Renal cortex interstitium (tissue), 15 donors: ENCODE measurements at places on chromosomes 6 and 20.
A peak's percentile ranks its signal among the peaks of the same experiment; 100 is the strongest.

- DNase-seq = no peak
Observed at GRCh38 chr6:3323696-3324261, 65.0 kb downstream of the PSMG4 start.

GRCh38 chr20:59789686-59790085, 143.8 kb downstream of the SYCP2 start:
- DNase-seq = no peak

DNA sequence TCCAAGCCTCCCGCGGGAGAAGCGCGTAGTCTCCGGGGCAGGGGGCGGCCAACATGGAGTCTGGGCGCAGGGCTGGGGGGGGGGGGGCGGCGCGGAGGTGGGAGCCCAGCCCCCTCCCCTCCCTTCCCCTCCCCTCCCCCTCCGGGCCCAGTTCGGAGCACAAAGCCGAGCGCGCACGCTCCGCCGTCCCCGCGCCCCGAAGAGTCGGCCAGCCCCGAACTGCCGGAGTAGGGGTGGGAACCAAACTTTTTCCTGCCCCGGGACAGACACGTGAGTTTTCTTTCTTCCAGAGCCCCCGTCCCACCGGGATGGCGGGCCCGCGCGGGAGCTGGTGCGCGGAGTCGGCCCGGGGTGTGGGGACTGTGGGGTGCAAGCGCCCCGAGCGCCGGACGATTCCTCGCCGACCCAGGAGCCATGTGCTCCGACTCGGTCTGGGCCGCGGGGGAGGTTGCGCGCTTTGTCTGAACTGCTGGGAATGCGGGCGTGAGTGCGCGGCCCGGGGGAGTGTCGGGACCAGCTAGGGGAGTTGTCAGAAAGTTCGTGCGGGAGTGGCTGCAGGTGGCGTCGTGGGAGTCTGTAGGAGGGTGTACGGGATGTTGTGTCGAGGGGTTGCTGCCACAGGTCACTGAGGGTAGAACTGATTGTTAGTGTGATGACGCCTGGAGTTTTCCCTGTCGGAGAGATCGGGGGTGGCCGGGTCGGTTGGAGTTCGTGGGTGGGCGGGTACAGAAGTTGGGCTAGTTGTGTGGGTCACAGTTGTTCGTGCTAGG, 1.2 kb downstream of the TGIF2 start:
- peak; percentile 76 for DNase-seq

GRCh38 chr6:153976921-153977693, 61.9 kb upstream of the OPRM1 start:
- no peak for DNase-seq

- no peak for DNase-seq
Observed at GRCh38 chr6:2127484-2127911, 117.9 kb downstream of the GMDS start.

DNA sequence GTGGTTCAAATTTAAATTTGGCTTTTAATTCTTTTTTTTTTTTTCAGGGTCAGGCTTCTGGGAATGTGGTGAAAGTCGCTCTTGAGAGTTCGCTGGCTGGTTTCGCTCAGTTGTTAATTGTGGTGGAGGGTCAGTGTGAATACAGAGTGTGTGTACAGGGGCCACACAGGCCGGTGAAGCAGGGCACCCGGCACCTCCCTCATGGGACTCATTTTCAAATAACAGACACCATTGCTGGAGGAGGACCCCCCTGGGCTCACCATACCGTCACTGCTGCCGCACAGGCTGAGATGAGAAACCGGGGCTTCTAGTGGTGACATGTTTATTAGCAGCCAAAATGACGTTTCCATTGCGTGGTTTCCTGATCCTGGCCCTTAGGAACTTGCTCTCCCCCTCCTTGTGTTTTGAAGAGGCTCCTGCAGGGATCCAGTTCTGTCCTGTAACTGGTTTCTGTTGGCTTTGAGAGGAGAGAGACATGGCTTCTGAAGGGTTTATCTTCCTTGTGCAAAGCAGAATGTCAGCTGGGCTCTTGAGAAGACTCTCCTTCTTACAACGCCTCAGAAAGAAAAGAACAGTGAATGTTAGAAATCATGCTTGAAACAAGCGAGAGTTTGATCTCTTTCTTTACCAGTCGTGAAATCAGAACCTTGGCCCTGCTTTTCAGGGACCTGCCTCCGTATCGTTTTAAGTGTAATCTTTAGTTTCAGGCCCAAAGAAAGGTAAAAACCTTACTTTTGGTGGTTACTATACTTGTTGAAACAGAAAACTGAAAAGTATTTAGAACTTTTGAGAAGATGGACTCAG, 37.8 kb downstream of the DUSP22 start:
- DNase-seq = peak; percentile 74

DNA sequence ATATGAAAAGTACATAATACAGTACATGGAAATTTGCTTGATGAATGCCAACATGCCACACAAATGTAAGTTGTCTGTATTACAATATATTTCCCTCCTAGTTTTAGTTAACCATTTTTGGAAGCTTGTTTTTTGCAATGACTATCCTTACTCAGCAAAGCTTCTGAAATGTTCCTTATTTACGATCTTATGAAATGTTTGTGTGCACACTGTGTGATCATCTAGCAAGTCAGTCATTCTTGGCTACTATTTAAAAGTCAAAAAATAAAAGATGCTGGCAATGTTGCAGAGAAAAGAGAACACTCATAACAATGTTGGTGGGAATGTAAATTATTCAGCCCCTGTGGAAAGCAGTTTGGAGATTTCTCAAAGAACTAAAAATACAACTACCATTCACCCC, 33.8 kb downstream of the SUMO4 start:
- DNase-seq = no peak

GRCh38 chr6:39302011-39302410, 12.2 kb downstream of the KCNK17 start:
- DNase-seq = no peak

GRCh38 chr6:33105916-33106871, 30.4 kb downstream of the HLA-DPB1 start:
- no peak for DNase-seq

- DNase-seq = no peak
Observed at GRCh38 chr6:56435326-56435725, 187.9 kb upstream of the COL21A1 start.

- no peak for DNase-seq
Observed at GRCh38 chr20:31956556-31957526, 5.0 kb upstream of the PDRG1 start.

- no peak for DNase-seq
Observed at GRCh38 chr6:25457516-25457915, 178.3 kb downstream of the CARMIL1 start.

GRCh38 chr20:23269954-23270353, 80.6 kb upstream of the NXT1 start:
- no peak for DNase-seq

- DNase-seq = no peak
Observed at GRCh38 chr20:59807909-59808728, 125.3 kb downstream of the SYCP2 start.

GRCh38 chr20:50876816-50877215, 54.4 kb downstream of the ADNP start:
- no peak for DNase-seq

GRCh38 chr6:19602434-19603013, 234.6 kb upstream of the ID4 start:
- no peak for DNase-seq

GRCh38 chr20:31908424-31908823, 38.0 kb downstream of the TTLL9 start:
- no peak for DNase-seq

- no peak for DNase-seq
Observed at GRCh38 chr6:114364301-114364700, 21.5 kb upstream of the HS3ST5 start.

- DNase-seq = no peak
Observed at GRCh38 chr6:70537266-70537665, 29.5 kb upstream of the SDHAF4 start.

DNA sequence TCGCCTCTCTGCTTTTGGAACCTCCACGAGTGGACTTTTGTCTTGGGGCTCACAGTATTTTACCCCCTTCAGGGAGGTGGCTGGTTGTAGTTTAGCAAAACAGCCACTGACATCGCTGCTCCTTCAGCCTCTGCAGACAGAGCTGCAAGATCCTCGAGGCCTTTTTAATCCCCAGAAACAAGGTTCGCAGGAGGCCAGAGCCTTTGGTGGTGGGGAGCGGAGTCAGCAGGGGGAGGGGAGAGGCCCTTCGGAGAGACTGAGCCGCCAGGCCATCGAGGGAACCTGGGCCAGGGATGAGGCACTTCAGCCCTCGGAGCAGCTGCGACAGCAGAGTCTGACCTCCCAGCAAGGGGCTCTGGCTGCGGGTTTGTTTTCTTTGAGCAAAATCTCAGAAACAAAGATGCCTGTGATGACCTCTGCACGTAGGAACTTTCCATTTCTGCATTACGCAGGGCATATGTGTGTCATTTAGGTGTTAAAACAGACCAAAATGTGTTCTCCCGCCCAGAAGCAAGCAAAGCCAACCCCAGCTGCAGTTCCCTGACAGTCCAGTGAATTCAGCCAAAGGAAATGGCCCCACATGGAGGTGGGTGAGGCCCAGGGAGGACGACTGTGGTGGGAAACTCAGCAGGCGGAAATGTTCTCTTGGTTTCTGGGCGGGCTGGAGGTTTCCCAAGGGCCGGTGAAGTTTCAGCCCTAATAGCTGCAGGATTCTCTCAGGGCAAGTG, 171.2 kb upstream of the SULF2 start:
- no peak for DNase-seq

DNA sequence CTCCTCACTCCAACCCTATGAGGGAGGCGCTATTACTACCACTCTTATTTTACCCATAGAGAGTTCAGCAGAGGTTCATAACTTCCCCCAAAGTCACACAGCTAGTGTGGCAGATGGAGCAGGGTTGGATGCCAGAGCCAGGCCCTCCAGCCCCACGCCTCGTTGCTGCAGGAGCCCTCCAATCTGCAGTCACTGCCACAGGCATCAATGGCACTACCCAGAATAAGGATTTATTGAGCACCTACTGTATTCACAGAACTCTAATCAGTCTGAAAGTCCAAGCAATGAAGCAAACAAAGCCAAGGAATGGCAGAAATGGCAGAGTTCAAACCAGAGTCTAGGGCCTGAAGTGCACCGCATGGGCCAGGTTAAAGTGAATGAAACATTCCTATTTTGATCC, 144.9 kb downstream of the LPA start:
- no peak for DNase-seq

DNA sequence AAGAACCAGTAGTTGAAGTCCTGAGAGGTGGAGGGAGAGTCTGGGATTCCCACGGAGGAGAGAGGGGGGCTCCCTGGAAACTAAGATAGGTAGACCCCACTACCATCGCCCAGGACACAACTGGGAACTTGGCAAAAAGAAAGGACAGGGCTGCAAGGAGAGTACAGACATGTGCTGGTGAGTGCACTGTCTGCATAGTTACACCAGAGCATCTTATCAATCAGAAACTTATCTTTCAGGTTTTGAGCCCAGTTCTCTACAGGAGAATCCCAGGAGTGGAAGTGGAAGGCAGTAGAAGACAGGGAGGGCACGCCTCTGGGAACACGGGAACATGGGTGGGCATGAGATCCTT, 12.2 kb downstream of the NFKBIL1 start:
- no peak for DNase-seq

- DNase-seq = no peak
Observed at GRCh38 chr6:47096211-47096895, 54.2 kb upstream of the ADGRF1 start.

DNA sequence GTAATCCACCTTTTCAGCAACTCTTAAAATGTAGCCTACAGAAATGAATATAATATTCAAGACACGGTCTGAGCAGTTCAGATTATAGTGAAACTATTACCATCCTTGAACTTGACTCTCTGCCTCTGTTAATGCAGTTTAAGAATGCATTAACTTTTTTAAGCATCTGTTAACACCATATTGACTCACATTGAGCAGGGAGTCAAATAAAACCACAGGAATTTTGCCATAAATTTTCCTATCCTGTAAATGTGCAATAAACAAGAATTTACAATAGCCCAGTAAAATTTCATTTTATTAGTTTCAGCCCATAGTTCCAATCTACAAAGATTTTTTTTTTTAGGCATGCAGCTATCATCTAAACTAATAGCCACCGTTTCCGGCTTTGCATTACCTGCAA, 239.2 kb upstream of the DEFB112 start:
- no peak for DNase-seq

GRCh38 chr20:15945289-15945688, 628.0 kb downstream of the KIF16B start:
- DNase-seq = no peak

DNA sequence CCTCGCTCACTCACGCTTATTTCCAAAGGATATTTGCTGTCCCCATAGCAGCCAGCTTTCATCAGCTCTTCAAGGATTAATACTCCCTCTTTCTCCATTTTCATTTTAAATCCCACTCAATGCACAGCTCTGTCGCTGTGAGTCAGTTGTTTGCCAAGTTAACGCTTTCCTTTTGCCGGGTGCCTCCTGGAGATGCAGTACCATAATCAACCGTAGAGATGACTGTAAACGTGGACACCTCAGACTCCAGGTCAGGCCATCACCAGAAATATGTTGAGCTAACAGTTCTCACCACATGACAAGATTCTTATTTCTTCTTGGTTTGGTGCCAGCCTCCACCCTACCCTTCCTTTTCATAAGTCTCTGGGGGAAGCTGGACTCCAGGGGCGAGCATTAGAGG, 66.6 kb upstream of the TAB2 start:
- DNase-seq = no peak

DNA sequence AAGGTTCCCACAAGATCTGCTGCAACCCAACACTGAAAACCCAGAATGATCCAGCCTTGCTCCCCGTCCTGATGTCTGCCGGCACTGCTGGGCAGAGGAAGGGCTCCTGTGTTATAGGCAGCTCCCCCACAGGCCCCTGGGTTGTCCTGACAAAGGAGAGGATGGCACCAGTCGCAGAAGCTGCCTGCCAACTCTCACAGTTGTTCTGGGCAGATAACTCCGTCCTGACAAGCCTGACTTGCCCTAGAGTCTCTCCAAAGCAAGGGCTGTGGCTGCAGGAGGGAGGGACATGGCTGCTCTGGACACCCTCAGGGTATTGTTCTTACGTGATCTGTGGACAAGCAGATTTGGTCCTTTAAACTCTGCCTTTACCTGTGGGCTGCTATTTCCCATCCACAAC, 243.8 kb downstream of the CDH26 start:
- no peak for DNase-seq

DNA sequence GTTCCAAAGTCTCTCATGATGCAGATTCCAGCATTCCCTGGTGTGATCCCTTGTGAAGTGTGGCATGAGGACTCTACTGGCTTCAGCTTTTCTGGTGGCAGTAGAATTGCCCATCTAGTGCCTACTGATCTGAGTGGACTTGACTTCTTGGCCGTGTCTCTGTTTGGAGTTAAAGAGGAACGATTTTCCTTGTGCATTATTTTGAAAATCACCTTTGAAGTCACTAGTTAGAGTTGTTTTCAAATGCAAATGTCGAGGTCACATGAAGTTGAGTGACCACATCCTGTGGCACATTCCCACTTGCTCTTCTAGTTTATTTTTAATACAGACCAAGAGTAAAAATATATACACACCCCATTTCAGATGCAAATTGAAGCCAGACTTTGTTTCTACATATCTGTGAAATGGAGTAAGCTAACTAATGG, 270.7 kb upstream of the TAB2 start:
- no peak for DNase-seq

GRCh38 chr6:45044086-45044485, 284.0 kb upstream of the RUNX2 start:
- DNase-seq = no peak
